ENCODE measurements at places on chromosomes 7 and 10.

DNA sequence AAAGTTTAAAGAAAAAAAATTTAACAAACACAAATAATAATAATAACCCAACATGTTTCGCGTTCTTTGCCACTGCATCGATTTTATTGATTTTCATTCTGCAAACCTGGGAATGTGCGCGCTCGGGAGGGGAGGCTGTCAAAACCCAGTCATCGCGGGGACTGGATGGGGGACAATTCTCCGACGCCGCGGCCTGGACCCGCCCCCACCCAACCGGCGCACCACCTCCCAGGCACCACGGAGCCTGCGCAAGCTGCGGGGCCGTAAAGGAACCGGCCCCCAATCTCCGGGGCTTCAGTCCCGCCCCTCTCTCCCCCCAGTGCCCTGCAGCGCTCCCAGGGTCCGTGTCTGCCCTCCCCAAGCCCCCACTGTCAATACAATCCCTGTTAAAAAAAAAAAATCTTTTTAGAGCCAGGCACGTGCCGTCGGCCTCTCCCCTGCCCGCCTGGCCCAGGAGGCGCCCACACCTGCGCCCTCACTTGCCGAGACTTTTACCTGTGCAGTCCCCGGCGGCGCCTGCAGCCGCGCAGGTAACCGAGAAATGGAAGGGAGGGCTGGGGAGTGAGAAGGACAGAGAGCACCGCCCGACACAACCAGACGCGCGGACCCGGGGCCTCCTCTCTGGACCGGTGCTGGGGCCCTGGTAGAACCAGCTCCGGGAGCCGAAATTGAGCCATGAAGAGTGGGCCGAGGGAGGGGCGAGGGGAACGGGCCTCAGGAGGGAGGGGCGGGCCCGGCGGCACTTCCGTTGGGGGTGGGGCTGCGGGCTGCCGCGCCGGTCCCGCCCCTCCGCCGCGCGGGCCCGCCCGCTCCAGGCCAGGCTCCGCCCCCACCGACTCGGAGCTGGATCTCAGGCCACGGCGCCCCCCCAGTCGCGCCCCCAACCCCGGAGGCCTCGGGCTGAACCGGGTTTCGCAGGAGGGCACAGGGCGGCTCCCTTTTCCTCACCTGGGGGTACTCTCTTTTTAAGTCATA is 7.6 kb upstream of the ZNF503 start:
- DNase-seq, result peak; percentile 47

DNA sequence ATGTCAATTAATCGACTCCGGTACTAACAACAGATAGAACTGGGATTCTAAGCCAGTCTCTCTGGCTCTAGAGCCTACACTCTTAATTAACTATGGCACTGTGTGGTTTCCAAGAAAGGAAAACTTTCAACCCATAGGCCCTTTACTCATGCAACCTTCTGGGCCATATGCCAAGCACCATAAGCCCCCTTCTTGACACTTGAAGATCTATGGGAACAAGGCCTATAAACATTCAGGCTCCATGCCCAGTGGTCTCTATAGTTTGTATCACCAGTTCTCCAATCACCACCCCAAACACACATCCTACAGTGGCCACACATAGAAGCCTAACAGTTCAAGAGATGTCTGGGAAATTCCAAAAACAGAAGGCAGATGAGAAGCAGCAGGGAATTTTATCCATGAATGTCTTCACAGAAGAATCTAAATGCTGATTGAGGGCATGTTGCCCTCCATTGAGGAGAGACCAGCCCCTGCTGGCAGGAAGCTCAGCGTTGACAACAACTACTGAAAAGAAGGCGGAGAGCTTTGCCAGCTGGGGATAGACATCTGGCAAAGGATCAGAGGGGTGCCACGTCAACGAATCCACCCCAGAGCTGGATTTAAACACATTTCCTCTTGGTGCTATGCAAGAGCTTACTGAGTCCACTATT is 64.4 kb downstream of the GRM3 start:
- DNase-seq, result no peak

- no peak for DNase-seq
Measured at GRCh38 chr10:85407088-85407487, 959.5 kb downstream of the GRID1 start.

GRCh38 chr10:111303887-111304286 is 227.1 kb downstream of the ADRA2A start:
- no peak for DNase-seq

GRCh38 chr10:111104811-111105210 is 28.0 kb downstream of the ADRA2A start:
- DNase-seq, result no peak

GRCh38 chr10:7734821-7735220 is 31.7 kb downstream of the ITIH2 start:
- no peak for DNase-seq

- no peak for DNase-seq
Measured at GRCh38 chr10:121813211-121813815, 114.5 kb downstream of the ATE1 start.

- DNase-seq, result no peak
Measured at GRCh38 chr10:111091833-111092232, 15.0 kb downstream of the ADRA2A start.

GRCh38 chr7:46603296-46603752 is 682.3 kb upstream of the IGFBP3 start:
- DNase-seq, result no peak

- no peak for DNase-seq
Measured at GRCh38 chr10:76303682-76304316, 872.4 kb downstream of the LRMDA start.

DNA sequence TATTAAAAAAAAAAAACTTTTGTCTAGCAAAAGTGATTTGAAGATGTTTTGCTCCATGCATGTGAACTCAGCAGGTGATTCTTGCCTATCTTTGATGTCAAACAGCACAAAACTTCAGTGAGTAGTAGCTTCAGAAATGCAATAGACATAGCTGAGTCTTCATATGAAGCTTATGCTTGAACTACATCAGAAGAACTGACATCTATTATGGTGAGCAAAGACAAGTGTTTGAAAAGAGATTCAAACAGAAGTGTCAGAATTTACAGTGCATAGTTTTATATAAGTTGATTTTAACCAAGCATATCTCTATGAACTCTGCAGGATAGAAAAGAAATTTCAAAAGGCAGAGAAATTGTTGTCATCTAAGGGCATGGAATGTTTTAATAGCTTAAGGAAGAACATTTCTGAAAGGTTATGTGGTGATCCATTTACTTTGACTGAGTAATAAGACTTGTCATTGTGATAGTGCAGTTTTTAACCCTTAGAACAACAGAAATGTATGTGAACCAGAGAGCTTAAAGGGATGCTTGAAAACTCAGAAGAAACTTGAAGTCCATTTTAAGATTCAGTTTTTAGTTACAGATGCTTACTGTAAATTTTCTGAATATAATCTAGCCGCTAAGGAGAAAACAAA is 351.4 kb downstream of the MDFIC start:
- no peak for DNase-seq

- DNase-seq, result no peak
Measured at GRCh38 chr7:19290968-19291367, 145.7 kb upstream of the FERD3L start.

DNA sequence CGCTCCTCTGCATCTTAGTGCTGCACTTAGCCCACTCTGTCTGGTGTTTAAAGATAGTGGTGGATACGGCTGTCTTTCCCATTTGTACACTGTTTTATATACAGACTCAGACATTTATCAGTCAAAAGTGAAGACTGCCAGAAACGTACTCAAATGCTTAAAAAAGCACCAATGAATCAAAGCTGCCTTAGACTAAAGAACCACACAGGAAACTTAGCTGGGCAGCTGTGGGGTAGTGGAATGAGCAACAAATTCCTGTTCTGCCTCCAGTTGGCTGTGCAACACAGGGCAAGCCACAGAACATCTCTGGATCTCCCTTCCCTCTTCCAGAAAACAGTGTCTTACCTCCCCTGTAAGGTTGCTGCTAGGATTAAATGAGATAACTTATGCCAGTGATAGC is 76.0 kb downstream of the ATXN7L1 start:
- peak; percentile 17 for DNase-seq

- no peak for DNase-seq
Measured at GRCh38 chr7:129089521-129090212, 34.8 kb upstream of the TNPO3 start.

- no peak for DNase-seq
Measured at GRCh38 chr10:60943316-60944057, 498 bp downstream of the RHOBTB1 start.

- no peak for DNase-seq
Measured at GRCh38 chr10:32160864-32161263, 104.6 kb upstream of the KIF5B start.

- no peak for DNase-seq
Measured at GRCh38 chr7:106294334-106294733, 9.6 kb upstream of the NAMPT start.

DNA sequence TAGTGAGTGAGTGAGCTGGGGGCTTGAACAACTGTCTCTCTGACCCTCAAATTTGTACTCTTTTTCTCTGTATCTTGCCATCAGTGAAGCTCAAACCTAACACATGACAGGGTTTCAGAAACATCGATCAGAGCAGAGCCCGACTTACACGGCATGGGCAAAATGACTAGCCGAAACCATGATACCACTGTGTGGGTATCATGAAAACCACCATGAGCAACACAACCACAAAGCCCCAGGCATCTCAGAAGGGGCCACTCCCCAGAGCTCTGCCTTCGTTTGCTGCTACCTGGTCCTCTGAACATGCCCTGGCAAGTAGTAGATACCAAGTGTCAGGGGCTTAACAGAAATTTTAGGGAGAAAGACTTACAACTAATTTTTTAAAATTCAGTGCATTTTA is 308.5 kb downstream of the WDR11 start:
- DNase-seq, result no peak

GRCh38 chr7:17674166-17674942 is 265.9 kb downstream of the SNX13 start:
- no peak for DNase-seq

DNA sequence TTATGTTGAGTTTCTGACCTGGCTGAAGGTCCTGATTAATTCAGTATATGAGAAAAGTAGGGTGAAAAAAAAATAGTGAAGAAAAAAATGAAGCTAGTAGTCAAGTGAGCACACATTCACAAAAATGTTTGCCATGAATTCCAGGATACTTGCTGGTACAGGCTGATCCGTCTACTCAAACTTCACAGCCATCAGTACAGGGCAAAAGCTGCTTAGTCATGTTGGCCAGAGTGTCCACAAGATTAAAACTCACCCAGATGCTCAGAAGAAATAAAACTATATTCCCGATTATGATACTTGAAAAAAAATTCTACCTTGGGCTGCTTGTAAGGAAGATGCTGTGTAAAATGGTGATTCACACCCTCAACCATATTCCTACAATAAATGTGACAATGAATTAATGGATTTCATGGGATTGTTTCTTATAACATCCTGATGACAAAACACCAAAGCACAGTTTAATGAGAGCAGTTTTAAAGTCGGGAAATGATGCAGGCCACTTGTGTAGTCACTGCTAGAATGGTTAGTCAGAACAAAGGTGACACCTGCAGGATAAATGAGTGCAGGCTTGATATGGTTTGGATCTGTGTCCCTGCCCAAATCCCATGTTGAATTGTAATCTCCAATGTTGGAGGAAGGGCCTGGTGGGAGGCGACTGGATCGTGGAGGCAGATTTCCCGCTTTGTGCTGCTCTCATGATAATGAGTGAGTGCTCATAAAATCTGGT is 49.2 kb upstream of the ANKRD1 start:
- DNase-seq, result no peak

DNA sequence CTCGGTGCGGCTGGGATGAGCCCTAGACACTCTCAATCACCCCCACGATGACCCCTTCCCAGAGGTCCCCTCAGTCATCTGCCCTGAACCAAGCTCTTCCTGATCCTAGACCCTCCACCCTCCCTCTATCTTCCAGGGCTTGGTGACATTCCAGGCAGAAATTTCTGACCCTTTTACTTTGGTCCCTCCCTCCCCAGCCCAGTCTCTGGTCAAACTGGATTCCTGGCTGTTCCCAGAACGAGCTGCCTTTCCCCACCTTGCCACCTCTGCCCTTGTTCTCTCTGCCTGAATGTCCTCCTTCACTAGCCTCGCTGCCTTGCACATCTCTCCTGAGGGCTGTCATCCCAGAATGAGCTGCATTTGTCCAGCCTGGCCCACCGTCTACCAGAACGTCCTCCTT is 1.3 kb upstream of the CLDN4 start:
- DNase-seq, result no peak

DNA sequence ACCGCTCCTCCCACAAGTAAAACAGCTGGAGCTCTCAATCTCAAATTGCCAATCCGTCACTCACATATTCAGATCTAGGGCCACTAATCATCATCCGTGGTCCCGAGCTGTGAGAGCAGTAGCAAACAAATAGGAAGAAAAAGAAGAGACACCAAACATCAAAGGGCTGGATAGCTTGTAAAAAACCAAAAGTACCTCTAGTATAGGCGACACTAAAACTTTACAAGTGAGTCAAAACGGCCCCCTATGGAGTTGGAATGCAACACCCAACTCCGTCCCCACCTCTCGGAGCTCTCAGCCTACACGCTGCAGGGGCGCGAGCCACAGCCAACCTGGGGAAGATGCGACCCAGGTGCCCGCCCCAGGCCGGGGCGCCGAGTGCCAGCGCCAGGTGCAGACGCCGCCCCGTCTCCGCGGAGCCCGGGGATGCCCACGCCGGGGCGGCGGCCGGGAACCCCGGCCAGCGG is 581 bp downstream of the FAM3C start:
- DNase-seq, result peak; percentile 37

- no peak for DNase-seq
Measured at GRCh38 chr7:96102096-96102811, 219.6 kb downstream of the SLC25A13 start.

DNA sequence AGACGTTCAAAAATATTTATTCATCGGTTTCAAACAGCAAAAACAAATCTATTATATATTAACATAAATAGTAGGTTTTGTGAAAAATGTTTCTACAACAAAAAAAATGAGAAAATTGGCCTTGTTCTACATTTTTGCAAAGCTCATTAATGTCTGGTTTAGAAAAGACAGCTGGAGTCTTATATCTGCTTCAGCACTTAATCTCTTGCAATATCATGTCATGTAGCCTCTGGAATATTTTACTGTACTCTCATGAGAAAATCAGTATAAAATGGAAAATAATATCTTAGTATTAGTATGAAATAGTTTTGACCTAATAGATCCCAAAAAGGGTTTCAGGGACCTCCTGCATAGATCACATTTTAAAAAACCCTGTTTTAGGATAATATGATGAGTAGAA is 326.6 kb downstream of the ARL4A start:
- DNase-seq, result no peak

GRCh38 chr7:129136887-129137642 is 7.4 kb upstream of the TSPAN33 start:
- no peak for DNase-seq

DNA sequence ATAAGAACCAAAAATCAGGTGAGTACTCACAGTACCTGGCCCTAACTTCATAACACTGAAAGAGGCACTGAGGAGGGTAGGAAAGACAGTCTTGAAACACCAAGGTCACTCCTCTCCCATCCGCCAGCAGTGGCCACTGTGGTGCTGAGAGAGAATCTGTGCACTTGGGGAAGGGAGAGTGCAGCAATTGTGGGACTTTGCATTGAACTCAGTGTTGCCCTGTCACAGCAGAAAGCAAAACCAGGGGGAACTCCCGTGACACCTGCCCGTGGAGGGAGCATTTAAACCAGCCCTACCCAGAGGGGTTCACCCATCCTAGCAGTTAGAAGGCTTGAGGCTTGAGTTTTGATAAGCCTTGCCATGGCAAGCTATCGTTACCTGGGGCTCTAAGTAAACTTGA is 35.2 kb upstream of the MAP3K8 start:
- no peak for DNase-seq

GRCh38 chr7:85023066-85023712 is 163.7 kb downstream of the SEMA3D start:
- no peak for DNase-seq

- no peak for DNase-seq
Measured at GRCh38 chr10:96548589-96548988, 34.9 kb upstream of the TLL2 start.
